ENCODE measurements at places on chromosomes 5 and 9.

- no peak for DNase-seq
Measured at GRCh38 chr9:69357030-69357775, 32.2 kb downstream of the ENTREP1 start.

GRCh38 chr5:657570-657969 is 35.6 kb downstream of the TPPP start:
- DNase-seq: no peak

DNA sequence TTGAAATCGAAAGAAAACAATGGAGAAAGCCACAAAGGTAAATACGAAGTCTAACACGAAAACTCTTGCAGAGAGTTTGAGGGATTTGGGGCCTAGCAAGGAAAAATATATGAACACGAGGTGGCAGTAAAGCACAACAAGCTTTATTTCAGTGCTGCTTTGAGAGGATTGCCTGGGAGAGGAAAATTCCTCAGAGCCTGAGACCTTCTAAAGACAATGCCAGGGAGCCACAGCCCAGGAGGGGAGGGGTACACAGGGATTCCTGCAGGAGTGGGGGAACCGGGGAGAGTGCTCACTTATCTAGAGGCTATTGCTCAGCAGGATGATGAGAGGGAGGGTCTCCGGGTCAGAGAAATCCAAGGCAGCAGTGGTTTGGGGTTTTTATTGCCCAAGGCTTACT is 134.9 kb upstream of the ADCY2 start:
- no peak for DNase-seq

GRCh38 chr9:18791074-18791473 is 241.9 kb downstream of the SAXO1 start:
- no peak for DNase-seq

GRCh38 chr9:135908754-135909204 is 1.4 kb upstream of the CAMSAP1 start:
- no peak for DNase-seq

- no peak for DNase-seq
Measured at GRCh38 chr5:109347252-109347888, 62.4 kb downstream of the PJA2 start.

- DNase-seq: no peak
Measured at GRCh38 chr9:80928697-80929096, 760.6 kb downstream of the TLE1 start.

GRCh38 chr5:102114525-102115069 is 181.5 kb downstream of the SLCO4C1 start:
- DNase-seq: no peak

- DNase-seq: no peak
Measured at GRCh38 chr5:125228363-125229070, 482.1 kb upstream of the ZNF608 start.

DNA sequence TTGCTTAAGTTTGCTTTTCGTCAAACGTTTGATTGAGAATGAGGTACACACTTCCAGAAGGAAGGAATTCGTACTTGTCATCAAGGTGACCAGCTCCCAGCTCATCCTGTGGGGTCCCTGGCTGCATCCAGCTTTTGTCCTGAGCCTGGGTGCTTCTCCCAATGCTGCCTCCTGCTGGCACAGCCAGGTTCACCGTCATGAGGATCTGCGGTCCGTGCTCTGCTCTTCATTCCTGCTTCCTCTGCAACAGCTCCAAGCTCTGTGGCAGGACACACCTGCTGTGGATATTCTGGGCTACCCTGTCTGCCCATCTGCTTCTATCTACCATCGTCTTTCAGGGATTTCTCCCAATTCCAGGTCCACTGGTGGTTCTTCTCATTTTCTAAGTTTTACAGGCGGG is 13.3 kb upstream of the UBE2QL1 start:
- no peak for DNase-seq

GRCh38 chr5:111869681-111870080 is 112.7 kb upstream of the NREP start:
- no peak for DNase-seq

DNA sequence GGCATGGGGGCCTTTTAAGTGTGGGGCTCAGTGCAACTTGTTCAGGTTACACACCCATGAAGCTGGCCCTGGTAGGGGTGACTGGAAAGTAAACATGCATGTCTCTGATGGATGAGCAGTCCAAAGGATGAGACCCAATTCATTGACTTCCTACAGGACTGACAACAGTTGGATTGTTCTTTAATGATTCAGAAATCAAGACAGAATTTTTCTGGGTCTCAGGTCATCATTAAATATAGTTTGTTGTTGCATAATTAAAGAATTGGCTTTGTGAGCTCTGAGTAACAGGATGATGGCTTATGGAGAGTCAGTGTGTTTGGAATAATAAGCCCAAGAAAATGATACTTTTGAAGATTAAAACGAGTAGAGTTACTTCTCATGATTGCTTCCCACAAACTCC is 604.2 kb upstream of the CLINT1 start:
- DNase-seq: no peak

GRCh38 chr5:147675168-147675567 is 107.4 kb downstream of the JAKMIP2 start:
- no peak for DNase-seq

DNA sequence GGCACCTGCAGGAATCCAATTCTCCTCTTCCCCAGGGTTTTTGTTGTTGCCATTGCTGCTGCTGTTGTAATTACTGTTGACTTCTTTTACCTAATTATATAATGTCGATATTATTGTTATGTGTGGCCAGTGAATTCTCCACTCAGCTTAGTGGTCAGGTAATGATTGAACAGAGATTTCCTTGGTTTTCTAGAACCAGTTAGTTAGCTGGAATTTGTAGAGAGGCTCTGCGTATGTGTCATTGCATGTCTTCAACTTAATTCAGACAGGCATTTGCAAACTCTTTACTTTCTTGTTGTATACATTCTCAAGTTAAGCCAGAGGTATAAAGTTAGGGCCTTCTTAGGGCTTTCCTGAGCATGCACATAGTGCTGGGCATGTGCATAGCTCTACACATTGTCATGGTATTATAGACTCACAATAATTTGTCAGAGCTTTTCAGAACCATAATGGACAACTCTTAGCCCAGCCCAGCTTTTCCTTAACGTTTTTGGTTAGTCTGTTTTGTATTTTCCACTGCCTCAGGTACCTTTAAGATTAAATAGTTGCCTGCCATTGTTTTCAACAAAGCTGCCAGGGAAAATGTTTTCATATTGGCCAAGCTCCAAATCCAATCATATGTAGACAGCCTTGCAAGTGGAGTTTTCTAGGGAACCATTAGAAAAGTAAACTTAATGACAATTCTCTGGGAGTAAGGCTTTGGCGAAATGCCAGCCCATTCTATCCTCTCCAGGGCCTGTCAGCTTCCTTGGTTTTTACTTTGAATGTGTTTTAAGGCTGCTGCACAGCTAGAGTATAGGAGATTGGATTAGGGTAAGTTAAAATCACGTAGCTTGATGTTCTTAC is 68.1 kb downstream of the UBE2R2 start:
- DNase-seq: no peak

DNA sequence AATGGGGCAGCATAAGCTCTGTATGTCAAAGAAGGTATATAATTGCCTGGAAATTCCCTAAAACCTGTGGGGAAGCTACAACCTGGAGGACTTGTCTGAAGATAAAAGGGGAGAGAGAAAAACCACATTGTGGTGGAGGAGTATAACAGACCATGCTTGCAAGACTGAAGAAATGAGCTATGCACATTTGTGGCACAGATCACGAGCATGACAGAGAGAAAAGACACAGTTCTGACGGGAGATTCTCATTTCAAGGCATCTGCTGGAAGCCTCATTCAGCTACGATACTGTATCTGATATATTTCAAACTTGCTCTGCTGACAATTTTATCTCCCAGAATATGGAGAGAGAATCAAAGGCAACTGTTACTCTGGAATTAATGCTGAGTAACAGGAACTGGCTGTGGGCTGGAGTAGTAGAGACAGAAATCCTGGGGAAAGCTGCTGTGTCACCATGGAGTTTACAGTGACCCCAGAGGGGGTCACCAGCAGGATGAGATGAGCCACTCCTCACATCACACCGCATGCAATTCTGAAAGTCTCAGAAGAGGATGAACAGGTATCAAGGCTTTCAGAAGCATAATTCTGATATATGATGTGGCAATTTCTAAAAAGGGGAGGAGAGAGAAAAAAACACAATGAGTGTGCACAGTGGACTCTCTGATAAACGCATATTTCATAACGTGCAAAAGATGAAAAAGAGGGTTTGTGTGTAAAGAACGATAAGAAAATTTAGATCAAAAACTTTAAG is 528.8 kb downstream of the IRX1 start:
- no peak for DNase-seq

- no peak for DNase-seq
Measured at GRCh38 chr9:131017067-131017466, 8.1 kb downstream of the LAMC3 start.

GRCh38 chr5:138874771-138875551 is at the start of gene LRRTM2:
Gene LRRTM2 (minus strand): TSS chr5:138875335. CDS start chr5:138874911, 424 bp downstream.
- no peak for DNase-seq

- DNase-seq: no peak
Measured at GRCh38 chr5:107461770-107462169, 209.0 kb downstream of the EFNA5 start.

- DNase-seq: no peak
Measured at GRCh38 chr9:129040113-129040643, 3.8 kb downstream of the MIGA2 start.

GRCh38 chr9:98230304-98230703 is 25.1 kb downstream of the TBC1D2 start:
- DNase-seq: no peak

DNA sequence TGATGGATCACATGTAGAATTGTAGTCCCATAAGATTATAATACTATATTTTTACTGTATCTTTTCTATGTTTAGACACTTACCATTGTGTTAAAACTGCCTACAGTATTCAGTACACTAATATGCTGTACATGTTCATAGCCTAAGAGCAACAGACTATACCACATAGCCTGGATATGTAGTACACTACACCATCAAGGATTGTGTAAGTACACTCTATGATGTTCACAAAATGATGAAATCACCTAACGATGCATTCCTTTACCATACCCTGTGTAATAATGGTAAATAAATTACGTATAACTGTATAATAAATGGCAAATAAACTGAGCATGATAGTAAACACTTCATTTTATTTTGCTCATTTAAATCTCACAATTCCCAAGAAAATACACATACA is 60.3 kb downstream of the RICTOR start:
- no peak for DNase-seq

- no peak for DNase-seq
Measured at GRCh38 chr9:8382777-8383527, 583.4 kb upstream of the DMAC1 start.

GRCh38 chr5:108361239-108361638 is 20.7 kb downstream of the FBXL17 start:
- no peak for DNase-seq

DNA sequence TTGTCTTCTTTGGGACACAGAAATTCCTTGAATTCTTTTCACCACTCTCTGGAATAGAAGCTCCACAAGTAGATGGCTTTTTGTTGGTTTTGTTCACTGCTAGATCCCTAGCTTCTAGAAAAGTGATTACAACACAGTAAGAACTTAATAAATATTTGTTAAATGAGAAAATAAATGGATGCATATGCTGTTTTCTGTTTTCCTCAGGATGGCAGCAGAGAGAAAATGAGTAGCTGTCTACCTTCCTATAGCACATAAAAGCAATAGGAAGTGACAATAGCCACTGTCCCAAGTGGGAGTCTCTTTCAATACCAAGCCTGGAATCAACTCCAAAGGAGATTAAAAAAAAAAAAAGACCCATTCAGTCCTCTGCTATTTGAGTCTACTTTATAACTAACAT is 100.6 kb upstream of the NREP start:
- DNase-seq: no peak

DNA sequence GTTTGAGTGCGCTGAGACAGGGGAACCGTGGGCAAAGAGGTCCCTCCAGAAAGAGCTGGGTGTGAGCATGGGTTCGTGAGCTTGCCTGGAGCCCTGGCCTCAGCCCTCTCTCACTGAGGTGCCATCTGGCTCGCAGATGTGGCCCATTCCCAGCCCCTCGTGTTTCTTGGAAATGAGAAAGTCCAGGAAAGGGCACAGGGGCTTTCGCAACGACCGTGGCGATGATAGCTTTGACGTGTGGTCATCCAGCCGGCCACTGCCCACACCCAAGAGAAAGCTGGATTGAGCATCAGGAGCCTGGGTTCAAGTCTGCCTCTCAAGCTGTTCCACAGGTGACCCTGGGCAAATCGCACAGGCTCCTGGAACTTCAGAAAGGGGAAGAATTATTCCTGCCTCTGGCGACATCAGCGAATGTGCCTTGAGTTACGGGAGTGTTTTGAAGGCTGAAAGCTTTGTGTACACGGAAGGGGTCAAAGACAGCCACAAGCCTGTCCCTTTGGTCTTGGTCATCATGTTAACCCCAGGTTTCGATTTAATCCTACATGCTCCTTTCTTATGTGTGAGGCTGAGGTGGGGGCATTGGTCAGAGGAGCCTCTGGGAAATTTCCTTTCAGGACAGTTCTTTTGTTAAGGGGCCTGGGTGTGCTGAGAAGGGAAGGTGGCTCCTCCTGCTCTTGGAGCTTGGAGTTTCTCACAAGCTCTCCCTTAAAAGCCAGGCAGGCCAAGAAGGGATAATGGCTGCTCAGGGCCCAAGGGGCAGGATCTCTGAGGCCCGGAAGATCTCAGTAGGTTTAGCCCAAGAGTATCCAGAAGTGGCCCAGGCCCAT is 41.7 kb upstream of the IL17B start:
- DNase-seq: no peak

DNA sequence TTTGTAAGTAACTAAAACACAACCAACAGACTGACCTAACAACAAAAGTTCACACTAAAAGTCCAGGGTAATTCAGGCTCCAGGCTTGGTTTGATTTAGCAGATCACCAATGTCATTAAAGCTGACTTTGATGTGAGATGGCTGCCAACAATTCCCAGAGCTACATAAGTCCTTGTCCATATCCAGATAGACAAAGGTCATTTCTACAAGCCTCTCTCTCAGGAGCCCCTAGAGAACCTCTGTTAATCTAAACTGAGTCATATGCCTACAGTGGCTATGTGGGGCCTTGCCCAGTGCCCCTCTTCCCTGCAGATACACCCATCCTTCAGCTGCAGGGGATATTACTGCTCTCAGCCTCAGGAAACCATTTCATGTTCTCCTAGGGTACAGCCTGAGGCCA is 18.2 kb upstream of the ANP32B start:
- no peak for DNase-seq

DNA sequence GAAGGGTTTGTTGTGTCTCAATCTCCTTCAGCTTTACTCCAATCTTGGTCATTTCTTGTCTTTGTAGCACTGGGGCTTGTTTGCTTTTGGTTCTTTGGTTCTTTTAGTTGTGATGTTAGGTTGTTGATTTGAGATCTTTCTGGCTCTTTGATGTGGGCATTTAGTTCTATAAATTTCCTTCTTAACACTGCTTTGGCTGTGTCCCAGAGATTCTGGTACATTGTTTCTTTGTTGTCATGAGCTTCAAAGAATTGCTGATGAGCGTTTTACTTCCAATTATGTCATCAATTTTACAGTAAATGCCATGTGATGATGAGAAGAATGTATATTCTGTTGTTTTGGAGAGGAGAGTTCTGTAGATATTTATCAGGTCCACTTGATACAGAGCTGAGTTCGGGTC is 353.3 kb downstream of the MAN2A1 start:
- no peak for DNase-seq

- no peak for DNase-seq
Measured at GRCh38 chr5:159519365-159519764, 189.1 kb upstream of the IL12B start.

GRCh38 chr5:80701597-80701996 is 46.8 kb upstream of the DHFR start:
- DNase-seq: no peak

- no peak for DNase-seq
Measured at GRCh38 chr9:804026-804425, 37.5 kb upstream of the DMRT1 start.

GRCh38 chr5:130693509-130693908 is 471.5 kb downstream of the HINT1 start:
- no peak for DNase-seq

Measured in immature natural killer cell (primary cell).